ENCODE measurements at places on chromosomes 16 and 17. TPM values are rescaled to one million over a fixed set of nuclear protein-coding genes. Genes with fewer than 3 reads are reported as not detected.

GRCh38 chr17:15431196-15431595, 36.2 kb downstream of the CDRT4 start:
- DNase-seq: no peak

- no peak for DNase-seq
Observed at GRCh38 chr17:55757659-55758058, 6.8 kb downstream of the PCTP start.

DNA sequence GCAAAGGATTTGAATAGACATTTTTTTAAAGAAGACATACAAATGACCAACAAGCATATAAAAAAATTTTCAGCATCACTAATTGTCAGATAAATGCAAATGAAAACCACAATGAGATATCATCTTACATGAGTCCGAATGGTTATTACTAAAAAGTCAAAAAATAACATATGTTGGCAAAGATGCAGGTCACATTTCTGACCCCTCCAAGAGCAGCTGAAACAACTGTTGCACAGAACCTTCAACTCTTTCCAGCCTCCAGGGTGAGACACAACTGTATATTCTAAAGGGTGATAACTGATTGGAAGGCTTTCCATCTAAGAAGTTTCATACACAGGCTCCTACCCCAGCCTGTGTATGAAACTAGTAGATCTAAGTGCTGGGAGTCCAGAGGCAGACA, 51.9 kb downstream of the SLFN5 start:
- DNase-seq: no peak

DNA sequence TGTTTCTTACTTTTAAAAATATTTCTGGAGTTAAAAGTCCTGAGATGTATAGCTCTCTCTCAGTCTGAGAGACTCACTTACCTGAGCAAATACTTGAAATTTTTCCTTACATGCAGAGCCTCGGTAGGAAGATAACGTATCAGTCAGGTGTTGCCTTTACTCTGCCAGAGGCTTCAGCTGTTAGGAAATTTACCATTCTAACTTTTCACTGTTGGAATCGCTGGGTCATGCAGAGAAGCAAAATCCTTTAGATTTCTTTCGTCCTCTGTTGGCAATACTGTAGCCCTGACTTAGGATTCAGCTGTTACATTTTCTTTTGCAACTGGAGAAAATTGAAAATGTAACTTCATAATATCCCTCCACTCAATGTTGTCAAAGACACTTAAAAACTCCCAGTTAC, 20.0 kb upstream of the KCNJ16 start:
- no peak for DNase-seq

DNA sequence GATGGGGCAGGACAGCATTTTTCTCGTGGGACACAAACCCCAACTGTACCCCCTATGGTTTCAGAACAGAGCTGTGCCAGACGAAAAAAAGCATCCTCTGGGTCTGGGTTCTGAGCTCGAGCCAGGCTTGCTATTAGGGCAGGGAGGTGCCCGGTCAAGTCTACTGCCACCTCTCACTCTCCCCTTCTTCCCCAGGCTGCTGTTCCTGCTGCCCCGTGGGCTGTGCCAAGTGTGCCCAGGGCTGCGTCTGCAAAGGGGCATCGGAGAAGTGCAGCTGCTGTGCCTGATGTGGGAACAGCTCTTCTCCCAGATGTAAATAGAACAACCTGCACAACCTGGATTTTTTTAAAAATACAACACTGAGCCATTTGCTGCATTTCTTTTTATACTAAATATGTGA, 1.1 kb downstream of the MT1E start:
- no peak for DNase-seq

- no peak for DNase-seq
Observed at GRCh38 chr17:65479282-65479681, 82.2 kb downstream of the AXIN2 start.

GRCh38 chr17:69375229-69375628, 39.3 kb upstream of the MAP2K6 start:
- DNase-seq: no peak

Gene C17orf113
- total RNA-seq: 0.14 TPM

Gene SLC9A5
- 2.0 TPM for total RNA-seq

Gene TXNDC17
- 21.4 TPM for total RNA-seq

Gene KRT25
- total RNA-seq: not detected

Gene OTOP2
- not detected for total RNA-seq

Gene PERCC1
- 0.75 TPM for total RNA-seq

Gene CDYL2
- 19.4 TPM for total RNA-seq

Gene NPIPB9
- 4.2 TPM for total RNA-seq

Gene CCDC78
- 3.6 TPM for total RNA-seq
